Fibroblast of villous mesenchyme (primary cell): ENCODE measurements at places on chromosomes 2 and 18.

DNA sequence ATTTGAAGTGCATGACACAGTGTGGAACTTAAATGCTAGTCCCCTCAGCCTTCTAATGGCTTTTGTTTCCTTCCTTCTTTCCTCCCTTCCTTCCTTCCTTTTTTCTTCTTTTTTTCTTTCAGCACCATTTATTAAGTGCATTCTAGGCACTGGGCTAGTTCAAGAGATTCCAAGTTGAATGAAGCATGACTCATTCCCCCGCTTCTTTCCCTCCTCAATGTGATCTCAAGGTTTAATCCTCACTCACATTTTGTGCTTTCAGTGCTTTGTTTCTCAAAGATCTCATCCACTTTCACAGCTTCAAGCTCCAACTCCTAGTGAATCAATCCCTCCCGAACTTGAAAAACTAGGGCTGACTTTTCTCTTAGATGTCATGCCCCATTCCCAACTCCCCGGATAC is 90.1 kb downstream of the LBH start:
- DNase-seq = no peak

DNA sequence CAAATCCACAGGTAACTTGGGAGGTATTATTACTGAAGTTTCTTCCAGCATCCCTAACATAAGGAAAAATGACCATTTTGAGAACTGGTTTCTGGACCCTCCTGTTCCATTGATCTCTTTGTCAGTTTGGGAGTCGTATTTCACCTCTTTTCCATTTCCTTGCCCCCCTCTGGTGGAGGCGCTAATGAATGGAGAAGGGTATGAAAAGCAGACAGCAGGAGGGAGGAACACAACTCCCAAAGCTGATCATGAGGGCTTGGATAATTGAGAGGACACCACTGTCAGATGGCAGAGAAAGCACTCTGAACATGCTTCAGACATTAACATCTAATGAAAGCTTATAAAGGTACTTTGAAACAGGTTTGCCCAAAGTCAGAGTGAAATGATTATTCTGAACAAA is 56.6 kb upstream of the TLK1 start:
- no peak for DNase-seq

DNA sequence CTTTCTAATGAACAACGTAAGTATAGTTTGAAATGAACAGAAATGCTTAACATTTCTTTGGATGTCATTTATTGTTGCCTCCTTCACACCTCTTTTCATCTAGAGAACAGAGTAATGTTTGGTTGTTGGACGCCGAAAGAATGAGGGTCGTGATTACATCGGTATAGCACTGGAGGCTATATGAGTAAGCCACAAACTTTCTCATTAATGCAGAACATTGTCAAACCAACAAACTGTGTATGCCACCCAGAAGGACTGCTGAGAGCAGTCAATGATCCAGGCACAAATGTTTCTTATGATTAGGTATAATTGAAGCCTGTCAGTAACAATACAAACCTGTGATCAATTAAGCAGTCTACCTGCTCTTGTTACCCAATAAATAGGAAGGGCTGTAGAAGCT is 1494.7 kb upstream of the NXPH2 start:
- DNase-seq = no peak

- peak; percentile 20 for DNase-seq
Observed at GRCh38 chr2:109529532-109530449, 84.0 kb downstream of the SEPTIN10 start.

DNA sequence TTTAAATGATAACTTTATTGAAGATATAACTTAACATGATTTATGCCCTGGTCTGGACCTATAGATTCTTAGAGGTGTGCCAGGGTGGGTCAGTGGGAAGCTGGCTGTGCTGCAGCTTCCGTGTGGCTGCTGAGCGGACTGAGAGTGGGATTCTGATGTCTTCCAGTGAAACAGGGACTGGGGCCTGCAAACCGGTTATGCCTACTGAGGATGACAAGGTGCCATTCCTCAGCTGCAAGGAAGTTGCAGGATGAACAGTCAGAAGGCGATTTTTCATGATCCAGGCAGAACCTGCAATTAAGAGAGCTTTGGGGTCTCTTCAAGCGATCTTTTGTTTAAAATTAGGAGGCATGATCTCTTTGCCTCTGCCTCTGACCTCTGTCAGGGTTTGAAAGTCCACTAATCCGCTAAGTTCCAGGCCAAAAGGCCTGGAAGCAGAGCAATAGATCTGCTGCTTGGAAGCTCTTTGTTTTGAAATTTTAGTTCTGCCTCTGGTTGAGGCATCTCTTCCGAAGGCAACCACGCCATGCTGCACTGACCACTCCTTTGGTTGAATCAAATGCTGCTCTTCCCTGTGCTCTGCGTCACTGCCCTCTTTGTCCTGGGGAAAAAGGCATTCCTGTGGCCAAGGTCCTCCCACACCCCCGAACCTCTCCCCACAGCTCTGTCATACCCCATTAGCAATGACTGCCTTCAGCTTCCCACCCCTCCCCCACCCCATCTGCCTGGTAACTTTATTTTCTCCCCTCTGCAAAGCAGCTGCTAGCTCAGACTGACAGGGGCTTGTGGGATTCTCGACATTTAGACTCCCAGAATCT is 2.0 kb downstream of the TMEM169 start:
- DNase-seq = peak; percentile 18

DNA sequence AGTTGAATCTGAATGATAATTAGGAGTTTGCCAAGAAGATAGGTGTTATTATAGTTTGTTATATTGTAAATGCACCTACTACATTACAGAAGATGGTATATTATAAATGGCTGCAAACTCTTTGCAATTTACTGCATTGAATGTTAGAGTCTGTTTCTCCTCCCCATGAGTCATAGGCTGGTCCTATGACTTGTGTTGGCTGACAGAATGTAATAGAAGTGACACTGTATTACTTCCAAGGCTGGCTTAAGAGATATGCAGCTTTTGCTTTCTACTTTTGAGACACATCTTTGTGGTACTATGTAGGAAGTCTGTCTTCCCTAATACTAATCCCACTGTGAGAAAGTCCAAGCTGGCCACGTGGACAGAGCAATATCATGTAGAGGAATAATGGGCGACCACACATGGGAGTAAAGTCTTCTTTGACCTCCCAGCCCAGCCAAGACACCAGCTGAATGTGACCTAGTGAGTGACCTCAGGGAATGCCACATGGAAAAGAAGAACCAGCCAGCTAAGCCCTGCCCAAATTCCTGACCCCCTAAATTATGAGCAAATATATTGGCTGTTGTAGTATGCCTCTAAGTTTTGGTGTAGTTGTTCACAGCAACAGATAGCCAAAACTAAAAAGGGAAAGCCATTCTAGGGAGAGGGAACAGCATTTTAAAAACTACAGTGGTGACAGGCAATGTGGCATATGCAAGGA is 6.8 kb upstream of the DDX1 start:
- DNase-seq = no peak

DNA sequence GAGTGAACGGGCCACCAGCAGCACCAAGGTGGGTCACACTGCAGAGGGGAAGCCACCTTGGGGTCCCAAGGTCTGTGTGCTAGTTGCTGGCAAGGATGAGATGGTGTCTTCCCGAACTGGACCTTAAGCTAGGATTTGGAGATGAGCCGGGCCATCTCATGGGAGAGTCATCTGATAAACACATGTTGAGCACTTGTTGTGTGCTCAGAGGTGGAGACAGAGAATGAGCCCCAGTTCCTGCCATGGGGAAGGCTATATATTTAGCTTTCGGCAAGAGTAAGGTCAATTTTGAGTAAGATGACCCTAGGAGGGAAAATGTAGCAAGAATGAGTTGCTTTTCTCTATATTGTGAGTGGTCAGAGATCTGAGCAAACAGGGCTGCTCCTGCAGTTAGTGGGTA is 41.4 kb upstream of the RPL31 start:
- DNase-seq = no peak

DNA sequence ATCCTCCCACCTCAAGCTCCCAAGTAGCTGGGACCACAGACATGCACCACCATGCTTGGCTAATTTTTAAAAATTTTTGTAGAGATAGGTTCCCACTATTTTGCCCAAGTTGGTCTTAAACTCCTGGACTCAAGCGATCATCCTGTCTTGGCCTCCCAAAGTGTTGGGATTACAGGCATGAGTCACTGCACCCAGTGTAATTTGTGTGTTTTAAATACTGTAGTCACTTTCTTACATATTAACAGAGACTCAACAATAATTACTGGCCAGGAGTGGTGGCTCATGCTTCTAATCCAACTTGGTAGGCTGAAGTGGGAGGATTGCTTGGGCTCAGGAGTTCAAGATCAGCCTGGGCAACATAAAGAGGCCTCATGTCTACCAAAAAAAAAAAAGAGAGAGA is 293.0 kb downstream of the RDH14 start:
- no peak for DNase-seq

- no peak for DNase-seq
Observed at GRCh38 chr2:175709248-175709647, 292.8 kb downstream of the LNPK start.

DNA sequence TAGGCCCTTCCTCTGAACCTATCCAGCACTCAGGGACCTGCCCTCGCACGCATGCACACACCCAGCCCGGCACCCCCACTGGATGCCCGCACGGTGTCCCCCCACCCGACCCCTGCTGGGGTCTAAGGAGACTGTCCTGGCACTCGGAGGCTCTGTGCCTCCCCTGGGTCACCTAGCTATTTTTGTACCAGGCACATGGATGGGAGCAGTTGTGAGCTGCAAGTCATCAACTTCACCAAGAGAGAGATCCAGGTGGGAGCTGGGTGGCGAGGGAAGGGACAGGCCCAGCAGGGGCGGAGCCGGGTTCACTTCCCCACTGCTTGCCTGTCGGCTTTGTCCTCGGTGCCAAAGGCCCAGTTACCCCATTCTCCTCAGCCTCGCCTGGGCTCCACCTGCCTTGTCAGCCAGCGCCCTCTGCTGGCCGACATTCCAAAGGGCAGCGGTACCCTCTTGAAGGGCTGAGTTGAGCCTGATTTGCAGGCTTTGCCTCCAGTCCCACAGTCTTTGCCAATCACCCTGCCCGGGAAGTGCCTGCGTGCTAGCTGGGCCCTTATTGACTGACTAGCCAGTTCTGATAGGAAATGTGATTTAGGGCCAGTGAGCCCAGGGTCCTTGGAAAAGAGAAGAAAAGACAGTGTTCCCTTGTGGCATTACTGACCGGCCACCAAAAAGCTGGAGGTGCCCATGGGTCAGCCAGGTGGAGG is 5.8 kb downstream of the NT5DC4 start:
- peak; percentile 90 for DNase-seq

GRCh38 chr2:74391209-74391579 is 11.1 kb upstream of the DCTN1 start:
- peak; percentile 32 for DNase-seq
